ENCODE measurements at places on chromosomes 12 and 14.

GRCh38 chr12:57248934-57249742 is 1.8 kb downstream of the STAC3 start:
- no peak for DNase-seq

DNA sequence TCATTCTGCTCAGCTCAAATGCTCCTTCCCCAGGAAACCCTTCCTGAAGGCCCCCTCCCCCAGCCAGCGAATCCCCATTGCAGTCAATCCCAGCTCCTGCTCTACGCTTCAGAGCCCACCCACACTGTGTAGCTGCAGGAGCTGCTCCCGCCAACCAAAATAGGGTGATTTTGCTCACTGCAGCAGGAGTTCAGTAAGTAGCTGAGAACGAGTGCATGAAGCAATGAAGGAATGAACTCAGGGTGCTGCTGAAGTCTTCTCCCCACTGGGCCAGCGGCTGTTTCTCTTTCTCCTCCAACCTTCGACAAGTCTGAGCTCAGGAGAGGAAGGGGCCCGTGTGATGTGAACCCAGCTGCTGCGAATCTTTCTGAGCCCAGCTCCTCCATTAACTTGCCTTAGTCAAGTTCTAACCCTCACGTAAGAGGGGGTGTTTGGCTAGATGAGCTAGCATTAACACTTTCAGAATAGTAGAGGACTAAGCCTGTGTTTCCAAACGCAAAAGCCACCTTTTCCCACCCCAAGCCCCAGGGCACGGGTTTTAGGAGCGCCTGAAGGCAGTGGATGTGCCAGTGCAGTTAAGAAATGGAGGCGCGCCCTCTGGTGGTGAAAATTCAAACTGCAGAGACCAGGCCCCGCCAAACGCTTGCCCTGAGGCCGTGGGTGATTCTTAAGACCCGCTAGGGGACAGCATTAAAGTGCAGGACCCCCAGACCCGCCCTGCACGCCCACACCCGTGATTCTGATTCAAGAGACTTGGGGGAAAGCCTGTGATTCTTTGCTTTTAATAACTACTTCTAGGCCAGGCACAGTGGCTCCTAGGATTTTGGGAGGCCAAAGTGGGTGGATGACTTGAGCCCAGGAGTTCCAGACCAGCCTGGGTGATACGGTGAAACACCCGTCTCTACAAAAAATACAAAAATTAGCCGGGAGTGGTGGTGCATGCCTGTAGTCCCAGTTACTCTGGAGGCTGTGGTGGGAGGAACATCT is 11.9 kb upstream of the SERPINA4 start:
- DNase-seq = peak; percentile 57

- no peak for DNase-seq
These were observed 3.3 kb downstream of the PARP11 start for GRCh38 chr12:3869865-3870264.

- no peak for DNase-seq
These were observed 1971.0 kb upstream of the FLRT2 start for GRCh38 chr14:83558946-83559345.

DNA sequence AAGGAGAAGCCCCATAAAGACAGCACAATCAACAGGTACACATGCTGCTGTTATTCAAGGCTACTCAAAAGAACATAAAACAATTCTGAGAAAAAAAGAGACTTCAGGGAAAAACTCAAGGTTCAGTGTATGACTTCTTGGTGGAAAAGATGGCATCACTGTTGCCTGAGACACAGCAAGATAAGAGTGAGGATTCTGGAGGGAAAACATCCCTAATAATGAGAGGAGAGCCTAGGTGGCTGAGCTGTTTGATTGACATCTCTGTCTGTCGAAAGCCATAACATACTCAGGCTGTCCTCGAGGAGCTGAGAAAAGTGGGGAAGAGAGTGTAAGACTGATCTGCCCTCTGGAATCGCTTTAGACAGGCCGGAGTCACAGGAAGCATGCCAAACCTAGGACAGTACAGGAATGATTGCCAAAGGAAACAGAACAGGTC is 193.4 kb upstream of the AMIGO2 start:
- no peak for DNase-seq

DNA sequence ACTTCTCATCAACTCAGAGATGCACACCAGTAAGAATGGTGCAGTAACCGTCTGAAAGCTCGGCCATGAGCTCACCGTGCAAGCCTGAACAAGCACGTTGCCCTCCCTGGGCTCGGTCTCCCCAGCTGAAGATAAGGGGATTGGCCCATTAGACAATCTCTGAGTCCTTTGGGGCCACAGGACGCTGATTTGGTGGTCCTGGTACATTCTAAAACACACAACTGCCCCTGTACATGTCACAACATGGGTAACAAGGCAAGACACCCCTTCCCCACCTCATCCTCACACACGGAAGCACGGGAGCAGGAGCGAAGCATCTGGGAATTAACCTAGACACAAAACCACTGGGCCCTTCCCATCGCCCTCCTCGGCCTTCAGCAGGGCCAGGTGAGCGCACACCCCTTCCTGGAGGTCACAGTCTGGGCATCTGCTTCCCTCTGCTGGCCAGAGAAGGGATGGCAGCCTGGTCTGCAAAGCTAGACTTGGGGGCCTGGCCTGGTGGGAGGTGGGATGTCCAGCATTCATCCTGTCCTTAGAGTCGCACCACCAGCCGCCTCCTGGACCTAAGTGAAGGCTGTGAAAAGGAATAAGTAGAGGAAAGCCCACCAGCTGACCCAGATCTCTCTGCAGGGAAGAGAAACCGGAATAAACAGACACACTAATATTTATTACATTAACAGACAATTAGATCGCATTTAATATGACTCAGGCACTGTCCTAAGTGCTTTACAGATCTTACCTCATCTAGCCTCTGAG is 18.9 kb upstream of the SMUG1 start:
- peak; percentile 69 for DNase-seq
